Stimulated activated CD4-positive, alpha-beta T cell treated with anti-CD3 and anti-CD28 coated beads, Interleukin-15, amount 100 ng/mL, for 48 hours (primary cell): ENCODE measurements at places on chromosomes 1 and 21.

DNA sequence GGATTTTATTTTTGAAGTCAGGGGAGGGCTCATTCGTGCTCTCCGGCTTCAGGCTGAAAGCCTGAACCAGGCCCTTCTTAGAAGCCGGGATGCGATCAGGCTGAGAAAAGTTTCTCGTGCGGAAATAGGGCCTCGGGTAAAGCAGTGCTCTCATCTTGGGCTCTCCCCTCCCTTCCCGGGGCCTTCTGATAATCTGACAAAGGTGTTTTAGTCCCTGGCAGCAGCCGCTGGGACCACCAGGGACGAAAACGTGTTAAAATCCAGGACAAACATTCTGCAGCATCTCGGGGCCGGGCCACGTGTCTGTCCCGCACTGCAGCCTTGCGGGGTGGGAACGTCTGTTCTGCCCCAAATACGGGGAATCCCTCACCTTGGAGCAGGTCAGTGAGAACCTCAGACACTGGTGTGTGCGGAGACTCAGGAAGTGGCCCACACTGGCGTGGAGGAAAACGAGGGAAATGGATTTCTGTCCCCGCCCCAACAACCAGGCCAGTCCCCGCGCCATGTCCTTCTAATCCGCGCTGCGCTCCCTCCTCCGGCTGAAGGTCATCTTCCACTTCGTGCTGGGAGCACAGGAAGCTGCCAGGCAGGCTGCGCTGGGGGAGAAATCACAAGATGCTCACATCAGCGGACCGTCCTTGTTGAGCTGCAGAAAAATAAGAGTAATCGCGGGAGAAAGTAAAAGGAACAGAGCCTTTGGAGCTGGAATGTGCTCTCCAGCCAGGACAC is 16.6 kb upstream of the AJAP1 start:
- DNase-seq = no peak

GRCh38 chr21:19557046-19557445 is 1153.5 kb upstream of the TMPRSS15 start:
- no peak for DNase-seq

- no peak for DNase-seq
Measured at GRCh38 chr1:117061986-117062415, 1.9 kb downstream of the TTF2 start.

- no peak for DNase-seq
Measured at GRCh38 chr1:167434306-167434705, 84.0 kb downstream of the CD247 start.

- DNase-seq = no peak
Measured at GRCh38 chr1:89190017-89190416, 8.7 kb downstream of the GBP4 start.

GRCh38 chr1:243848858-243849420 is 1.1 kb downstream of the AKT3 start:
- DNase-seq = peak; percentile 25

GRCh38 chr1:10378081-10378841 is 20.6 kb upstream of the PGD start:
- no peak for DNase-seq

GRCh38 chr1:21270086-21270689 is 20.1 kb downstream of the ECE1 start:
- peak; percentile 68 for DNase-seq

- DNase-seq = no peak
Measured at GRCh38 chr1:86741947-86742572, 37.7 kb downstream of the SH3GLB1 start.

DNA sequence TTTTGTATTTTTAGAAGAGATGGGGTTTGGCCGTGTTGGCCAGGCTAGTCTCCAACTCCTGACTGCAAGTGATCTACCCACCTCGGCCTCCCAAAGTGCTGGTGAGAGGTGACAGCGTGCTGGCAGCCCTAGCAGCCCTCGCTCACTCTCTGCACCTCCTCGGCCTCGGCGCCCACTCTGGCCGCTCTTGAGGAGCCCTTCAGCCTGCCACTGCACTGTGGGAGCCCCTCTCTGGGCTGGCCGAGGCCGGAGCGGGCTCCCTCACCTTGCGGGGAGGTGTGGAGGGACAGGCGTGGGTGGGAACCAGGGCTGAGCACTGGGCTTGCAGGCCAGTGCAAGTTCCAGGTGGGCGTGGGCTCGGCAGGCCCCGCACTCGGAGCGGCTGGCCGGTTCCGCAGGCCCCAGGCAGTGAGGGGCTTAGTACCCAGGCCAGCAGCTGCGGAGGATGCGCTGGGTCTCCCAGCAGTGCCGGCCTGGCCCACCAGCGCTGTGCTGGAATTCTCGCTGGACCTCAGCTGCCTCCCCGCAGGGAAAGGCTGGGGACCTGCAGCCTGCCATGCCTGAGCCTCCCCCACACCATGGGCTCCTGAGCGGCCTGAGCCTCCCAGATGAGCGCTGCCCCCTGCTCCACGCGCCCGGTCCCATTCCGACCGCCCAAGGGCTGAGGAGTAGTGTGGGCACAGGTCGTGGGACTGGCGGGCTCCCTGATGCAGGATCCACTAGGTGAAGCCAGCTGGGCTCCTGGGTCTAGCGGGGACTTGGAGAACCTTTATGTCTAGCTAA is 3.4 kb upstream of the LBR start:
- no peak for DNase-seq

GRCh38 chr1:154970631-154971340 is at the start of gene SHC1:
SHC1 (minus strand) TSS chr1:154970747; CDS start chr1:154970526, 221 bp downstream.
- peak; percentile 31 for DNase-seq
